MCF 10A (cell line): ENCODE measurements at places on chromosomes 5 and 9. TPM values are rescaled to one million over a fixed set of nuclear protein-coding genes. Genes with fewer than 3 reads are reported as not detected.

DNA sequence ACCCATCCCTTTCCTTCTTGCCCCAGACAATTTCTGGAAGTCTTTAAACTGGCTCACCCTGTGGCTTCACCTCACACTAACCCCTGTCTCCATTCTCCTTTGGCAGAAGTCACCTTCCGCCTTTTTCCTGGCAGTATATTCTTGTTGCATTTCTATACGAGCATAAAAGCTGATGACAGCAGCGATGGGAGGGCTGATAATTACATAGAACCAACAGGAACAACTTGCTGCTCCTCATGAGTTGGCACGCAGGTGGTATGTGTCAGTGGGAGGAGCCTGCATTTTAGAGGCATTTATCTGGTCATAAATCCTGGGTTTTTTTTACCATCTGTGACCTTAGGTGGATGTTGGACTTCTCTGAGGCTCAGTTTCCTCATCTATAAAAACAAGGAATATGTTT is 61.4 kb upstream of the CKMT2 start:
- H3K36me3 ChIP-seq = no peaks in the 10 kb centered on the region
- no peak overlapping the region for H3K27ac ChIP-seq
- H3K27me3 ChIP-seq = peaks cover 53% of the 10 kb centered on the region
- H3K4me1 ChIP-seq = no peaks in the 10 kb centered on the region
- no peak overlapping the region for H3K4me3 ChIP-seq

SLC34A3 gene
- total RNA-seq = not detected in 2 replicates

DNA sequence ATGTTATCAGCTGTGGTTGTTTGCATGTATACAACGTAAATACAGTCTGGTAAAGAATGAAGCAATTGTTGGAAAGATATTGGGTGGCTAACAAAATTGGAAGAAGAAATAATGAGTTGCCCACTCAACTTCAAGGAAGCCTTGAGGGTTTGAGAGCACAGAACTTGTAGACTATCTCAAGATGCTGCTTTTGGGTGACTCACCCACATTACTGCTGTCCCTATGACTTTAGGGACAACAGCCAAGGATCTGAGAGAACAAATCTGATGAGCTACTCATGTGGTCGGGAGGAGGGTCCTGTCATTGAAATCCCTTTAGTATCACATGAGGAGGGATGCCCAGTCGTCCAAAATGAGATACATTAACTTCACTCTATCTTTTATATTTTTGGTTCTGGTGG is 261.8 kb downstream of the GAS1 start:
- H3K4me3 ChIP-seq = no peak overlapping the region
- H3K27ac ChIP-seq = no peak overlapping the region
- H3K4me1 ChIP-seq = peaks cover 4% of the 10 kb centered on the region

DNA sequence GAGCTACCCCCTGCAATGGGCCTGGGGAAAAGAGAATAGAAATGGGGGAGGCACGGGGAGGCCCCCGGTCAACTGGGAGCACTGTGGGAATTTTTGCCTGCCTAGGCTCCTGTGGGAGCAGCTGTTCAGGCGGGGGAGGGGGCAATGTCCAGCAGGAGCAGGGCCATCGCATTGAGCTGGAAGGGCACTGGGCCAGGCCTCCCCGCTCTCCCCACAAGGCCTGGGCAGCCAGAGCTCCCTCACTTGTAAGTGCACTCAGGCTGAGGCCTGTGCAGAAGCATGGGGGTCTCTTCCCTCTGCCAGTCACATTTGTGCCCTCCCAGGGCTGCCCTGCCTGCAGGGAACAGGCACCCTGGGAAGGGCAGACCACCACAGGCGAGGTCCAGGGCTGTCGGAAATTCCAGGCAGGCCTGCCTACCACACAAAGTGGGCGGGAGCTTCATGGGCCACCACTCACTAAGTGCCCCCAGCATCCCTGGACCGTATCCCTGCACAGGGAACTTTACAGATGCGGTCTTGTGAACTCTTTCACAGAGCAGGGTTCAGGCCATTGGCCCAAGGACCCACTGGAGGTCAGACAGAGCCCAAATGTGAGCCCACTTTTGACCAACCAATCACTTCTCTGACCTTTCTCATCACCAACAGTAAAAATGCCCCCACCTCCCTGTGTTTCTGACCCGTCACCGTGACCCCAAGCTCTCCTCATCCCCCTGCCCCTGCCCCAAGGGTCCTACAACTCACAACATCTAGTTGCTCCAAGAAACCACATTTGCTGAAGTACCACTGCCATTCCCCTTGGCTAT is 1.0 kb upstream of the CFAP157 start:
- DNase-seq = no peak
- H3K36me3 ChIP-seq = peaks cover 4% of the 10 kb centered on the region
- no peaks in the 10 kb centered on the region for H3K27me3 ChIP-seq
- H3K4me1 ChIP-seq = no peaks in the 10 kb centered on the region
- H3K27ac ChIP-seq = no peak overlapping the region
- H3K4me3 ChIP-seq = no peak overlapping the region

GRCh38 chr5:110032376-110032775 is 342.6 kb downstream of the MAN2A1 start:
- DNase-seq = no peak
- H3K4me1 ChIP-seq = peaks cover 5% of the 10 kb centered on the region
- H3K27ac ChIP-seq = no peak overlapping the region
- no peaks in the 10 kb centered on the region for H3K27me3 ChIP-seq

GRCh38 chr9:92661743-92662142 is 8.2 kb downstream of the IPPK start:
- H3K27ac ChIP-seq = peak overlapping the region; percentile 2
- peaks cover 39% of the 10 kb centered on the region for H3K36me3 ChIP-seq
- H3K4me3 ChIP-seq = no peak overlapping the region
- no peak for DNase-seq

DNA sequence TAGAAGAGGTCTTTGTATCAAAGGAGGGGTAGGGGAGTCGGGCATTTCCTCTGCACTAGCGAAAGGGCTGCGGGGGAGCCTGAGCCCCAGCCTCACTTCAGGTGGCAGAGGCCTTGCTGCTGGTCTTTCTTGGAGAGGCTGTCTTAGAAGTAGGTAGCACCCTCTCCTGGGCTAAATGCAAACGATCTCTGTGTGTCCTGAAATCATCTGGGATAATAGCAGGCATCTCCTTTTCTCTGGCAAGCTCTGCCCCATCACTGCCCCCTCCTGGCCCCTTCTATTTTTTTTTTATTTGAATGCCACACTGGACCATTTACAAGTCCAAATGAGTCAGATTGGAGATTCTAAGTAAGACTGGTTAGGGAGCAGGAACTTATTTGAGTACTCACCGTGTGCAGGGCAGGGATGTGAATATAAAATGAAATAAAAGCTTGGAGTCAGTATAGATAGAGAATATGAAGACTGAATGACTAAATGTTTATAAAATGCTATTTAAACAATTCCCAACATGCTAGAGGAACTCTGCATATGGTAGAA is 137.1 kb downstream of the FGF1 start:
- no peaks in the 10 kb centered on the region for H3K36me3 ChIP-seq
- no peaks in the 10 kb centered on the region for H3K27me3 ChIP-seq
- H3K4me3 ChIP-seq = no peak overlapping the region
- DNase-seq = peak; percentile 97
- no peak overlapping the region for H3K27ac ChIP-seq

PPP2R2B gene
- total RNA-seq = 0.54 TPM in 1 of 2 replicates, not detected in the other

DNA sequence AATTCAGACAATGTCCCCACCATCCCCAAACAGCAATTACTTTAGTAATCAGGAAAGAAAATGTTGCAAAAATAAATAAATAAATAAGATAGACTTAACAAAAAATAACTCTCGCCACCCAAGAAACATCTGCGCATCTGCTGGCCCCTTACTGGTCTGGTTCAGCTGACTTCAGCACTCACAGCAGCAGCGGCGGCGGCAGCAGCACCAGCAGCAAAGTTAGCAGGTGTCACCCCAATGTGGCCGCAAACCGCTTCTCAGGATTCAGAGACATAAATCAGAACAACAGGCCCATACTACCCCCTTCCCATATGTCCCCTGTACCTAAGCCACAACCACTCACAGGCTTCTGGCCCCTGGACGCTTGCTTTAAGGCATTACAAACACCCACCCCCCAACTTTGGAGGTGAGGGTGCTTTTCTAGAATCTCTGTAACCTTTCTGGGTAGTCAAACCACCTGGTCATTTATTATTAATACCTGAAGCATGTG is 593.0 kb downstream of the BNC2 start:
- no peak for DNase-seq
- peaks cover 7% of the 10 kb centered on the region for H3K4me1 ChIP-seq
- H3K36me3 ChIP-seq = no peaks in the 10 kb centered on the region

ANKRD33B gene
- 3.1 TPM in 2 replicates for total RNA-seq

GRCh38 chr5:32004404-32004803 is 169.7 kb downstream of the GOLPH3 start:
- no peaks in the 10 kb centered on the region for H3K27me3 ChIP-seq
- peaks cover 32% of the 10 kb centered on the region for H3K36me3 ChIP-seq
- H3K27ac ChIP-seq = no peak overlapping the region

DNAH5 gene
- total RNA-seq = 0.05 and 0.07 TPM in 2 replicates

DNA sequence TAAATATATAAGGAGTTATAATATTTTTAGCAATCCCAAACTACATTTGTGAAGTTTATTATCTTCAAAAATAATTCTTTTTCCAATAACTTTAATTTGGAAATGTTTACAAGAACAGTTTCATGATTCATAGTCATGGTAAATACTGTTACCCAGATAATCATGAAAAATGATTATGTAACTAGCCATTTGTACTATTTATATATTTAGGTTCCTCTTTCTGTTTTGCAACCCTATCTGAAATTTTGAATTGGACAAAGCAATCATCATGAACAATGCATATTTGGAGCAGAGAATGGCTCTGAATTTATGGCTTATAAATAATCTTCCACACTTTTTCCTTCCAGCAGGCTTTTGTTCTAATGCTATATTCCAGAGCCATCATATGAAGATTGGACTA is 499.7 kb downstream of the SLCO4C1 start:
- no peak overlapping the region for H3K4me3 ChIP-seq
- H3K36me3 ChIP-seq = no peaks in the 10 kb centered on the region
- H3K27me3 ChIP-seq = no peaks in the 10 kb centered on the region
- no peaks in the 10 kb centered on the region for H3K4me1 ChIP-seq
- no peak for DNase-seq

DNA sequence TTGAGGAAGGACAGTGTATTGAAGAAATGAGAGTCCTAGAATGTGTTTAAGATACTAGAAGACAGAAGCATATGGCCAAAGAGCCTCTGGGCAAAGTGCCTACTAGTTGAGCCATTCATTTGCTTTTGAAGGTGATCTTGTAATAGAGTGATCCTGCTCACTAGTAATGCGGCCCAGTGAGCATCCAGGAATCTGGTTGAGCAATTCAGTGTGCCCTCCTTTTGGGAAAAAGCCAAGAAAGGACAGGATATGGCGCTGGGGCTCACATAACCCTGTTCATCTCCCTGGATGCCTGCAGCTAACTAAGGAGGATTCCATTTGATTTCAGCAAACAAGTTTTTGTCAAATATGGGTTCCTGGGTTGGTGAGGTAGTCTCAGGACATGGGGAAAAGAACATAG is 16.3 kb downstream of the ADAM19 start:
- no peaks in the 10 kb centered on the region for H3K27me3 ChIP-seq
- peaks cover 38% of the 10 kb centered on the region for H3K4me1 ChIP-seq
- no peak overlapping the region for H3K27ac ChIP-seq
- H3K36me3 ChIP-seq = no peaks in the 10 kb centered on the region

DNA sequence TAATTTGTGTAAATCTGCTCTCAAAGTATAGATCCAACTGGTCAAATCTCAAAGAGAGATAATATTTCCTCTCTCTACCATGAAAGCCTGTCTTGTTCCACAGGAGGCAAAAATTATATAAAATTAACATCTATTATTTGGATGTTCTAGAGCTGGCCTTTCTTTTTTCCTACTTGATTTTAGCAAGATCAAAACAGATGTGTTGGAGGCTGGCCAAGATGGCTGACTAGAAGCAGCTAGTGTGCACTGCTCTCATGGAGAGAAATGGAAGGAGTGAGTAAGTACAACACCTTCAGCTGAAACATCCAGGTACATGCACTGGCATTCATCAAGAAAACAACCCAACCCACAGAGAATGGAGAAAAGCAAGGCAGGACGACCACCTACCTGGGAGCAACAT is 298.6 kb upstream of the SLC24A2 start:
- no peak overlapping the region for H3K4me3 ChIP-seq
- H3K27me3 ChIP-seq = peaks cover 15% of the 10 kb centered on the region
- no peaks in the 10 kb centered on the region for H3K36me3 ChIP-seq
- no peak for DNase-seq
- H3K27ac ChIP-seq = no peak overlapping the region
- no peaks in the 10 kb centered on the region for H3K4me1 ChIP-seq

DNA sequence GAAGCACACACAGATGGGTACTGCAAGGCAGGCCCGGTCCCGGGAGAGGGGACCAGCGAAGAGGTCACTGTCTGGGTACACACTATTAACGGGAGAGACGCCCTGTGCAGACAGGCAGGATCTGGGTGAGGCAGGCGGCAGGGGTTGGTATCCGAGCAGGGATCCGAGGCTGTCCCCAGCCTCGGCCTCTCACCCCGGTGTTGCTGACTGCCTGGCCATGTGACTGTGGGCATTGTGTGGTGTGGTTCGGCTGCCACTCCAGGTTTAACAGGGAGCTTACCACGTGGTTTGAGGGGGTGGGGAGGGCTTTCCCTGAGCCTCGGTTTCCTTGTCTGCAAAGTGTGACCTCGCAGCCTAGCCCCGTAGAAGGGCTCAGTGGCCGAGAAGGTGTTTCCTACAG is 11.1 kb upstream of the RALGDS start:
- H3K4me1 ChIP-seq = peaks cover 38% of the 10 kb centered on the region
- H3K27me3 ChIP-seq = no peaks in the 10 kb centered on the region
- DNase-seq = no peak
- H3K27ac ChIP-seq = peak overlapping the region; percentile 75
- H3K4me3 ChIP-seq = no peak overlapping the region

FYB1 gene
- total RNA-seq = 0.12 and 0.32 TPM in 2 replicates

DNA sequence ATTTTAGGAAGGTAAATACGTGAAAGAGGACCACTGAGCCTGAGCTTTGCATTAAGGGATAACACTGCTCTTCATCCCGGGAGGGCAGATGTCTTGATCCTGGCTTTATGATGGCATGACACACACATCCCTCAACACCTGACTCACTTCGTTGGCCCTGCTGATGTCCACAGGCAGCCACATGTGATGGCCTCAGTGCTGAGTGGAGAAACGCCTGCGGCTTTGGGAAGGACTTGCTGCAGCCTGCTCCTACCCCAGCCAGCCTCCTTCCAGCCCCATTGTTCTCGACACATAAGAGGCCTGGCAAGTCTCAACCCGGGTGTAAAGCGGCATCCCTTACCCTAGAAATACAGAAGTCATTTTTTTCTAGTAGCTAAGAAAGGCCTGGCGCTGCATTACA is 169.0 kb downstream of the SYK start:
- H3K4me3 ChIP-seq = no peak overlapping the region
- no peaks in the 10 kb centered on the region for H3K27me3 ChIP-seq
- peaks cover 43% of the 10 kb centered on the region for H3K4me1 ChIP-seq
- no peaks in the 10 kb centered on the region for H3K36me3 ChIP-seq
